NCI-H2029 (cell line): ENCODE measurements at places on chromosomes 1 and 21.

DNA sequence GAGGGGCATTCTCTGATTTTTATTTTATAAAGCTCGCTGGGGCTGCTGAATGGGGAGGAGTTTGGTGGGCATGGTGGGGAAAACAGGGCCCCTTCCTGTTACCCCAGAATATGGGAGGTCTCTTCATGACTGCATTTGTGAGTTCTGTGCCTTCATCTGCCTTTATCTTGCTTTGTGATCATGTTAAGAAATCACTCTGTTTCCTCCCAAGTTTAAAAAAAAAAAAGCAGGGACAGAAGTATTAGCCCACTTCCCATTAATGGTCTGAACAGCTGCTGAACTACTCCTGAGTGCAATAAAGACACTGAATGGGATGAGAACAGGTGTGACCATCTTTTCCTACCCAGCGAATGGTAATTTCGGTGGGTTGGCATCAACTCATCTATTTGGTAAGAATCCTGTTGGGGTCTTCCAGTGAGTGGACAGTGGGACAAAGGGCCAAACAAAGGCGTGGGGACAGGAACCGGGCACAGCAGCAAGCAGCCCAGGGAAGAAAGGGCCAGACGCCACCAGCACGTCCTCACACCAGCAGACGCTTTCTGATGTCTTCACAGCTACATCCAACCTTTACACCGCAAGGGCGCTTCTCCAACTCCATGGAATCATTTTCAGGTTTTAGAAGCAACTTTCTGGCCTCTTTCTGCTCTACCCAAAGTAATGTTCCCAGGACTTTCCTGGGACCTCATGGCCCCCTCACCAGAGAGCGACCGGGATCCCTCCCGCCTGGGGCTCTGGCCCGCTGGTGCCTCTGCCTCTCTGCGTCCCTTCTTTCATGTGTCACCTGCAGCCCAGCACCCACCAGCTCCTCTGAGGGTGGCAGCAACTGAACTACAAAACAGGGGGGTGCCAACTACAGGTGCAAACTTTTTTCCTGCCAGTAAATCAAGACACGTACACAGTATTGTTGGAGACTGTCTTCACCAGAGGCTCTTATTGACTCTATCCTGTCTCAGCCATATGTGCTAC lies 160.2 kb downstream of the ADSS2 start:
- DNase-seq = no peak

DNA sequence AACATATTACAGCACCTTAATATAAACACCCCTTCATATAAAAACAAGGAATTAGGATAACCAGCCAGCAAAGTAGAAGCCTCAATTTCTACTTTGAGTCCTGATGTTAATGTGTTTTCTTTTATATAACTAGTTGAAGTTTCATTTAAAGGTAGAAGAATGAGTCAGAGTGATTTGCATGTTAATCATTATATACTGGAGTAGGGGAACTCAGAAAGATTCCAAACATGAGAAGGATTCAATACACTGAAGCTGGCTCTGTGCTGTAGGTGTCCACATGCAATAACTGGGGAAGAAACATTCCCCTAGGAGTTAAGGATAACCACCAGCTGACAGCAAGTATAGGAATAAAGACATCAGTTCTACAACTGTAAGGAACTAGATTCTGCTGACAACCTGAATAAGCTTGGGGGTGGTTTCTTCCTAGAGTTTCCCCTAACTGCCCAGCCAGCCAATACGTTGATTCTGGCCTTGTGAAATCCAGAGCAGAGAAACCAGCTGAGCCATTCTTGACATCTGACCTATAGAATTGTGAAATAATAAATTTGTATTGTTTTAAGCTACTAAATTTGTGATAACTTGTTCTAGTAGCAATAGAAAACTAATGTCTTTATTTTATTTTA lies 33.4 kb upstream of the RNPC3 start:
- DNase-seq = no peak

- no peak for DNase-seq
Observed at GRCh38 chr1:22983944-22984343, 11.3 kb upstream of the LACTBL1 start.

- DNase-seq = no peak
Observed at GRCh38 chr1:68361346-68361910, 88.3 kb downstream of the RPE65 start.

DNA sequence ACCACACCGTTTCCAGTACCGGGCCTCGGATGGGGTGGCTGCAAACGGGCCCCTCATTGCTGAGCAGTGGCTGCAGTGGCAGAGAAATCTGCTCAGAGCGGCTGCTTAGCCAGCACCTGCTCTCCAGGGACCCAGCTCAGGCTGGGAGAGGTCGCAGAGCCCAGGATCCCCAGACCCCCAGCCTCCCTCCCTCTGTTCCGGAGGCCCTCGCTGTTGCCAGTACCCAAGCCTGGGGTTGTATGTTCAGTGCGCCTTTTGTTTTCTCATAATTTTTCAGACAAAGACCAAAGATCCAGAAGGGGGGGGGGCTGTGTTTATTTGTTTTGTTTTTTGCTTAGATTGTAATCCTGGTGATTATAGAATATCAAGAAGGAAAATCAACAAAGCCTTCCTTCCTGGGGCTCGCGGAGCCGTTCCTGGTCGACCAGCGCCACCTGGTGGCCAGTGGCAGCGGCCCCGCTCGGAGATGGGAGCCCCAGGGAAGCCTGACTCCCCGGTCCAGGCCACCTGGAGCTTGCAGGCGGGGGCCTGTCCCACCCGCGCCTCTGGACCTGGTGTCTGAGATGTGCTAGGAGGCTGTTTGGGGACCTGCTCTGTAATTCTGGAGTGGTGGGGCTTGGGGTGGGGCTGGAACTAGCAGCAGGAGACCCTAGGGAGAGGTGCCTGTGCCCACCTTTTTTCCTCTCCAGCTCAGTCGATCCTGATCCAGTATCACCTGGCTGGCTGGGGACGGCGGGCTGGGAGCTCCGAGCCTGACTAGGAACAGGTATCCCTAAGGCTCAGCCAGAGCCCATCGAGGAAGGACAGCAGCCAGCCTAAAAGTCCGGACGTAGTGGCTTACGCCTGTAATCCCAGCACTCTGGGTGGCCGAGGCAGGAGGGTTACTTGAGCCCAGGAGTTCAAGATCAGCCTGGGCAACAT lies 123.9 kb upstream of the VAMP3 start:
- peak; percentile 68 for DNase-seq

GRCh38 chr1:26287811-26288210 lies 7.9 kb downstream of the SH3BGRL3 start:
- no peak for DNase-seq

DNA sequence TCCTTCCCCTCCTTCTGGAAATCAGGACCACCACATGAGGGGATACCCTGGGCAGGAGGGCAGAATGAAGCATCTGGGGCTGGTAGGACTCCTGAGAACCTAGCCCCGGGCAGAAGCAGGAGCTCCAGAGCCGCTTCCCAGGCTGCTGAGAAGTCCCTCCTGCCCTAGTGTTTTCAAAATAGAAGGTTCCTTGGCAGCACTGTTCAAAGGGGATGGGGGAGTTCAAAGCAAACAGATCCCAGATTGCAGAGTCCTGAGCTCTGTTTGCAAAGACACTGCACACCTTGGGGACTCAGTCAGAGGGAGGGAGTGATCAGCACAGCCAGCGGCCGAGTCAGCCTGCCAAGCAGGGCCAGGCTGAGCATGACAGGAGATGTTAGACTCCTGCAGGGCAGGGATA lies 177.8 kb downstream of the PTPRU start:
- DNase-seq = no peak

DNA sequence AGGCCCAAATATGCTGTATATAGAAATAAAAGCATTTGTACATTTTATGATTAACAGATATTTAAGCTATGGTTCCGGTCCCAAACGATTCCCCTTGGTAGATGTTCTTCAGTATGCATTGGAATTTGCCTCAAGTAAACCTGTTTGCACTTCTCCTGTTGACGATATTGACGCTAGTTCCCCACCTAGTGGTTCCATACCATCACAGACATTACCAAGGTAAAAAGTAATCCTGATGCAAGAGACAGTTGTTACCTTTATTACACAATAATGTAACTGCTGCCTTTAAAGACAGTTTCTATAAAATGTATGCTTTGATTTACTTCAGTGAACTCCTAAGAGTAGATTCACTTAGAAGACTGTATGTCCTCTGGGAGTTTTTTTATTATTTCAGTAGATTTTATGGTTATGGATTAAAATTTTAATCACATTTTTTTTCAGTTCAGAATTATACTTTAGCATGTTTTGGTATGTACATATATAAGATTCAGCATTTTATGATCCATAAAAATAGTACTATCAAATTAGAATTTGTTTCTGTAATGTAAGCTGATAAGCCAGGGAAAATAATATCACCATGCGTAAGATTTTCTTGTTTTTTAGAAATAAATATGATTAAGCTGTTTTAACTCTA lies 96.5 kb downstream of the USP25 start:
- no peak for DNase-seq

DNA sequence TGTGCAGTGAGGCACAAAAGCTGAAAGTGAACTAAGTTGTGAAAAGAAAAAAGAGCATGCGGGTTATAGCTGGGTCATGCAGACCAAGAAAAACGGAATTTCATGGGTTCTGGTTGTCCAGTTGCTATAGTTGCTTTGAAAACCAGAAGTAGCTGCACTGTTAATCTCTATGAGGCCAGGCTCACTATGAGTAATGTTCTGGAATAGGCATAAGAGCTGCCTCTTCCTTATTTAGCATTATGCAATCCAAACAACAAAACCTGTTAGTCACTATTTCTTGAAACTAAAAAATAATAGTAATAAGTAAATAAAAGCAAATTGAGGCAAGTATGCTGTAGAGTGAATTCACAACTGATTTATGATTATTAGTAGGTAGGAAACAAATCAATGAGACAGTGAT lies 1383.7 kb downstream of the MRPL39 start:
- DNase-seq = no peak

GRCh38 chr1:105243969-105244368 lies 1494.3 kb downstream of the AMY1C start:
- no peak for DNase-seq

- no peak for DNase-seq
Observed at GRCh38 chr1:169486281-169487051, 722 bp upstream of the SLC19A2 start.

GRCh38 chr1:29785137-29785527 lies 548.8 kb downstream of the PTPRU start:
- no peak for DNase-seq

- DNase-seq = no peak
Observed at GRCh38 chr1:115927971-115928370, 48.3 kb upstream of the SLC22A15 start.

DNA sequence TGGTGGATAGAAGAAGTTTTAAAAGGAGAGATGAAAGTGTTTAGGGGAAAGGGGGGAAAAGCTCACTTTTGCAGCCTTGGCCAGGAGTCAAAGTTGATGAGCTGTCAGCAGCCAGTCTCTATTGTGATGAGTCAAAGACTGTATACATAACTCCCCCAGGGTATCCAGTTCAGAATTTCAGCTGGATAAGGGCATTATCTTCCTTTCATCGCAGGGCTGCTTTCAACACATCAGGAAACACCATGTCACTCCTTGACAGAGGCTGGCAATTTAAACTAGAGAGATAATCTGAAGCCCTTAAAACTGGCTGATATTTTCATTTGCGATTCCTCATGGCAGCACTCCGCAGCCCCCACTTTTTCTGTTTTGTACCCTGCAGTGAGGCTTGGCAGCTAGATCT lies 328.5 kb downstream of the TBX15 start:
- no peak for DNase-seq

DNA sequence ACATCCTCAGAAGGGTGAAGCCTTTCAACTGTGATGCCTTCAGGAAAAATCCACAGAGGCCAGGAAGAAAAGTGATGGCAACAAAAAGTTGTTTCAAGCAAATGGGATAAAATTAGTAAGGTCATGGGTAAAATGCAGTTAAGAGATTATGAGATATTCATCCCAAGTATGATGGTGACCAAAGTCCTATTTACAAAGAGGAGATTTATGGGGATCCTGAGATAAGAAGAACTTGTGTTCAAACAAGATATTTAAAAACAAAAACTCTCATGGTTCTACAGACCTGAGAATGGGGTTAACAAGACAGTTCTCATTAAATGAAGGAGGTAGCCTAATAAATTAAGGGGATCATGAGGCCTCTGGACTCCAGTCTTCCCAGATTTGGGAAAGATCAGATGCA lies 184.4 kb downstream of the FCRL5 start:
- DNase-seq = no peak

DNA sequence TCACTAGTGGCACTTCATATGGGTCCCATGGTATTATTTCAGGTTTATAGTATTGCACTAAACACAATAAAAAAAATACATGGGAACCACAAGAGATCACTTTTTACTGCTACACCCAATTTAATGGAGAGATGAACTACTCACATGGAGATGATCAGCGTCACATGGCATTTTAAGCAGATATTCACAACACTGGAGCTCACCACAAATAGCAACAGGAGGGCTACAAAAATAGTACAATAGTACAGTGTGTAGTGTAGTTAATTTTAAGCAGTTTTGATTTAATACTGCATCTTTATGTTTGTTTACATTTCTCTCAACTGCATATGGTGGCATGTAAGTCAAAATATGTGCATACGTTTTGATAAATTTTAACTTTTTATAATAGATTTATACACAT lies 31.0 kb downstream of the SNX7 start:
- no peak for DNase-seq

GRCh38 chr1:247054992-247055415 lies 23.6 kb downstream of the ZNF670 start:
- no peak for DNase-seq
